ENCODE measurements at places on chromosomes 5 and 9.

DNA sequence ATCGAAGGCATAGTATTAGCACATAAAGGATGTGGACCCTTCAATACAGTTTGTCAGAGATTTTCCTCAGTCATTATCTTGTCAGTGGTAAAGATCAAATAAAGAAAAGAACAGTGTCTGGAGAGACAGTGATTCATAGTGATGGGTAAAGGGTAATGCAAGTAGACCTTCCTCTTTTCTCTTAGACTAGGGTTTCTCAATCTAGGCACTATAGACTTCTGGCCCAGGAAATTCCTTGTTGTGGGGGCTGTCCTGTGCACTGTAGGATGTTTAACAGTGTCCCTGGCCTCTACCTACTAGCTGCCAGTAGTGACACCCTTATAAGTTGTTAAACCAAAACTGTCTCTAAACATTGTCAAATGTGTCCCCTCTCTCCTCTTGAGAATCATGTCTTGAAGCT is 6.9 kb downstream of the CAMK4 start:
- DNase-seq: no peak

- DNase-seq: no peak
Observed at GRCh38 chr9:121489344-121489743, 10.3 kb downstream of the GGTA1 start.

DNA sequence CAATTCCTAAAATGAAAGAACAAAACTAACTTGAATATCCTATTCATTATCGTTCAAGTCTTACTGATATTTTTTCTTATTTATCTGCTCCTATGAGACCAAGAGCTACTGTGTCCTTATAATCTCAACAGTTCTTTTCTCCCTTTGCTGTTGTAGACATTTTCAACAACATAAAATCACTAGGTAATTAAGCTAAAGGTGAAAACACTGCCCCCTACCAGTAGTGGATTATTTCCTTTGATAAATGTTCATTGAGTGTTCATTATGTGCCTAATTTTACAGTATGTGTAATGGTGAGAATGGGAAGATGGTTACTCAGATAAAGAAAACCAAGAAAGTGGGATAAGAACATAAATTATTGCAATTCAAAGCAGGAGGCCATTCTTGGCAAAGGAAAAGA is 41.4 kb upstream of the PAPPA start:
- no peak for DNase-seq

DNA sequence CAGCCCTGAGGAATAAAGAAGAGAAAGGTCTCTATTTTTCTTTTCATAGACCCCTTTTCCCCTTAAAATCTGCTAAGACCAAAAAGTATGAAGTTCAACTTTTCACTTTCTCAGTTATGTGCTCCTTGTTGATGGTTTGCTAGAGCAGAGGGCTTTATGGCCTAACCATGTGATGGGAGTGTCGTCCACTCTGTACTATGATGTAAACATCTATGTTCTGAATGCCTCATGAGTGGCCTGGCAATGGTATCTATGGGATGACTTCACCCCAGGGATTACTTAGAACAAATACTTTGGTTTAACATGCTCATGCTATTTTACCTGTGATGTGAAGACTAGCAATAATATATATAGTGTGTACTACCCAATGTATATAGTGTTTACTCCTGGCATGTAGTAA is 43.7 kb upstream of the MIER3 start:
- no peak for DNase-seq

- peak; percentile 17 for DNase-seq
Observed at GRCh38 chr5:164671640-164672039, 1166.2 kb downstream of the MAT2B start.

DNA sequence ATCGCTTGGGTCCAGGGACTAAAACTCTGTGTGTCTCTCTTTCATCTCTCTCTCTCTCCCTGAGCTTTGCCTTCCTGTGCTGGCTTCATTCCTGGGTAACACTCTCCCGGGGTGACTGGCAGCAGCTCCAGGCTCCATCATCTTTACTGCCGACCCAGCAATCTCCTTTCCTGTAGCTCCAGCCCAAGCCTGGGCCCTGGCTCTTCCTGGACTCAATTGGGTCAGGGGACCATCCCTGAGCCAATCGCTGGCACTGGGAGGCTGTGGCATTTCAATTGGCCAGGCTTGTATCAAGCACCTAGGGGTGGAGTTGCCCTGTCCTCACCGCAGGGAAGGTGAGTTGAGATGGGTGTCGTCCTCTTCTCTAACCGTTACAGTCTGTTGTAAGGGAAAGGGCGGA is 31.9 kb downstream of the FAM240B start:
- DNase-seq: no peak

- DNase-seq: no peak
Observed at GRCh38 chr9:120572472-120572871, 7.5 kb downstream of the CDK5RAP2 start.

GRCh38 chr5:27705661-27706060 is 667.3 kb upstream of the CDH9 start:
- DNase-seq: no peak

DNA sequence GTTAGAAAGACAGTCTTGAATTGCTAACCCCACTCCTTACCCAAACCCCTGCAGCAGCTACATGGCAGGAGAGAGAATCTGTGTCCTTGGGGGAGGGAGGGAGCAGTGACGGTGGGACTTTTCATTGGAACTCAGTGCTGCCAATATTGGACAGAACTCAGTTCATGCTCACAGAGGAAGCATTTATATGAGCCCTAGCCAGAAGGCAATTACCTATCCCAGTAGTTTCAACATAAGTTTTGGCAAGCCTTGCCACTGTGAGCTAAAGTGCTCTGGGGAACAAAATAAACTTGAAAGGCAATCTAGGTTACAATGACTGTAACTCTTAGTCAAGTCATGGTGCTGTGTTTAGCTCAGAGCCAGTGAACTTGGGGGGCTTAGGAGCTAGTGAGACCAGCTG is 1013.4 kb upstream of the COX7C start:
- DNase-seq: no peak

GRCh38 chr5:173581408-173582215 is 34.8 kb downstream of the BOD1 start:
- DNase-seq: no peak

DNA sequence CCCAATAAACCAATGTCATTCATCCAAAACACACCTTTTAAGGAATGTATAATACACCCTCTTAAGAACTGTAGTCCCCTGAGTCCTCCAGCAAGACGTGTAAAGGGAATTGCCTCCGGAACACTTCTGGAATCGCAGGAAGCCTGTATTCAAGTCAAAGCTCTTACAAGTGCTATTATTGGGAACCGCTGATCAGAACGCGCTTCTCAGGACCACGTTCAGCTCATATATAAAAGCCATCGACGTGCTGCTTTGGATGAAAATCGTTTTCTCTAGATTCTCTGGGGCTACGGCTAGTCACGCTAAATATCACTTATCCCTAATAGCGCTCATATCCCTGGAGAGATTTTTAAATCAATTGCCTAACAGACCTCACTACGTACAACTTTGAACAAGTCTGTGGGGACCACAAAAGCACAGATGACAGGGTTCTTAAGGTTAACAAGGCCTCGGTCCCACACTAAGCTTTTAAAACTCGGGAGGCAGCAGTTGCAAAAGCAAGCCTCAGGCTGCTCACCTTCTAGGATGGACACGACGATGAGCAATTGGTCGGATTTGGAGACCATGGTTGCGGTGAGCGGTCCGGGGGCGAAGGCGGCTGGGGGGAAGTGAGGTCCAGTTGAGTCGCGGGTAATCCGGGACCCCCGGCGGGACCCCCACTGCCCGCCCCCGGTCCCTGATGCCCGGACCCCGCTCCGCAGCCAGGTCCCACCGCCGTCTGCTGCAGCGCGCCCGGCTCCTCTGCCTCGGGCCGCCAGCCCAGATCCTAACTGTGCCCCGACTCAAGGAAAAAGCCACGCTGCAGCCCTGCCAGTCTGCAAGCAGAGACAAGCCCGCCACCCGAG is 548 bp downstream of the CEP120 start:
- no peak for DNase-seq

DNA sequence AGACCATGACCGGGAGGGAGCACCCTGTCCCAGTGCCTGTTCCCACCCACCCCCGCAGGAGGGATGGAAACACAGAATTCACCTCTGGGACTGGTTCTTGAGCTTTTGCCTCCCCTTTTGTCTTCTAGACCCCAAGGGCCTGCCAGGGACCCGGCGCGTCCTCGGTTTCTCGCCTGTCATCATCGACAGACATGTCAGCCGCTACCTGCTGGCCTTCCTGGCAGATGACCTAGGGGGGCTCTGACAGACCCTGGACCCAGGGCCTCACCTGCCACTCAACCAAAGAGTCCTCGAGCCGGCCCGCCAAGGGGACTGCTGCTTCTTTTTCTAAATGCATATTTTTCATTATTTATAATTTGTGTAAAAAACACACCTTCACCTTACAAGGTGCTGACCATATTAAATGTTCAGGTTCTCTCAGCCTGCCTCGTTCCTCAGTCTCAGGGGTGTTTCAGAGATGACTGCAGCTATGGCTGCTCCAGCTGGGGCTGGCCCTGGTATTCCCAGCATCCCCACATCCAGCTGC is 16.9 kb downstream of the CARD19 start:
- DNase-seq: no peak

GRCh38 chr9:70367305-70367930 is 47.0 kb downstream of the KLF9 start:
- DNase-seq: no peak

- DNase-seq: no peak
Observed at GRCh38 chr5:172802112-172802511, 31.1 kb upstream of the DUSP1 start.

GRCh38 chr5:1168796-1169195 is 32.6 kb upstream of the SLC6A19 start:
- peak; percentile 22 for DNase-seq

GRCh38 chr5:127936439-127936972 is 147.1 kb upstream of the SLC12A2 start:
- DNase-seq: no peak

DNA sequence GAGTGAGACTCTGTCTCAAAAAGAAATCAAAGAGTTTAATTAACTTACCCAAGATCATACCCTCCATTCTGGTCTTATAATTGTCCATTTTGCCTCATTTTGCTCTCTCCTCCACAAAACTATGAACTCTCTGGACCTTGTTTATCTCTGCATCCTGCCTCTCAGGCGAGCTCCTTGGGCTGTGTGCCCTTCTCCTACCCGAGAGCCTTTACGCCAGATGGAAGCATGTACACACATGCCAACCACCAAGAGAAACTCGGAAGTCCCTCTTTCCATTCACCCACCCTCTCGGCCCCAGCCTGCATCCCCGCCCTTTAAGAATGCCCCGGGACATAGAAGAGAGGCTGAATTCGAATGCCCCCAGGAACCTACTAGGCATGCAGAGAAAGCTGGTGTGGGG is 25.9 kb downstream of the CPLX2 start:
- DNase-seq: no peak

DNA sequence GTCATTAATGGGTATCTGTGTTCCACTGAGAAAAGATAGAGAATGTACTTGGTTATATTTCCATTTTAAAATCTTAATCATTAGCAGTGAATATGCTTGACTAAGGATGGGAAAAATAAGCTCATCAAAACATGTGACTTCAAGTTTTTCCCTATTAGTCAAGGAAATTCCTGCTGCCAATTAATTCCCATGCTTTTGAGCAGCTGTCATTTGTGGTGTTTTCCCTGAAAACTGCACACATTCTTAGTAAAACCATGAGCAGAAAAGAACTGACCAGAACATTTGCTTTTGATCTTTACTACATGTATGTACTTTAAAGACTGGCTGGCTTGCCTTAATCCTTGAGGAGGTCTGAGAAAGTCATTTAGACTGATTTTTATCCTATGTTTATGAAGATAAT is 75.2 kb downstream of the AOPEP start:
- DNase-seq: no peak

DNA sequence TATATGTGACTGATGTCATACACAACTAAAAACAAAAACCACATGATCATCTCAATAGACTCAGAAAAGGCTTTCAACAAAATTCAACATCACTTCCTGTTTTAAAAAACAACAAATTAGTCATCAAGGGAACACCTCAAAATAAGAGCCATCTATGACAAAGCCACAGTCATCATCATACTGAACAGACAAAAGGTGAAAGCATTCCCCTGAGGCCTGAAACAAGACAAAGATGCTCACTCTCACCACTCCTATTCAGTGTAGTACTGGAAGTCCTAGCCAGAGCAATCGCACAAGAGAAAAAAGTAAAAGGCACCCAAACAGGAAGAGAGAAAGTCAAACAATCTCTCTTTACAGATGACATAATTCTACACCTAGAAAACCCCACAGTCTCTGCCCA is 893.5 kb upstream of the EDIL3 start:
- DNase-seq: no peak

- DNase-seq: no peak
Observed at GRCh38 chr5:78527054-78527859, 121.3 kb downstream of the LHFPL2 start.

DNA sequence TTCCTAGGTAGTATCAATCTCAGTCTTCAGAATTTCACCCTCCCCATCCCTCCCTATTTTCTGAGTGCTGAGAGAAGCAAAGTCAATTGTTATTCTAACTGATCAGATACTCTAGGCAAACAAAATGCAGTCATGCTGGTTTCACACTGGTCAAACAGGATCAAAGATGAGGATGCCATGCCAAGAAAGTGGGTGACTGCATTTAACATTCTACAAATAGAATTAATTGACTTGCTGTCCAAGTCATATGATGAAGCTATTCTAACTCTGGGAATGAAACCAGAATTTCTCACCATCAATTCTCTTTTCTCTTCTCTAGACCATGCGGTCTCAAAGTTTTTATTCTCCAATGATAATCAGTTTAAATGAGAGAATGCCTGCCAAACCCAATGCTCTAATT is 112.5 kb downstream of the CTNND2 start:
- no peak for DNase-seq

Data from AML-193 (cell line).